Epithelial cell of proximal tubule (primary cell): ENCODE measurements at places on chromosomes 11 and 22. TPM values are rescaled to one million over a fixed set of nuclear protein-coding genes. Genes with fewer than 3 reads are reported as not detected.

DNA sequence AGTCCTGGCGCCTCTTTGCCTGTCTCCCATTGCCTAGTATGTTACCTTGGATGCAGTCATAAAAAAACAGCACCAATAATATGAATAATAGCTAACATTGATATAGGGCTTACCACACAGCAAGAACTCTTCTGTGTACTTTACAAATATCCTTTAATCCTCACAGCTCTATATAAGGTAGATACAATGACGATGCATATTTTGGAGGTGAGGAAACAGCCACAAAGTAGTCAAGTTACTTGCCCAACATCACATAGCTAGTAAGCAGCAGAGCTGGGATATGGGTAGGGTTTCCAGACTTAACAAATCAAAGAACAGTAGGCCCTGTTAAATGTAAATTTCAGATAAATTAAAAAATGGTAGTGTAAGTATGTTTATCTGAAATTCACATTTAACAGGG, 128.8 kb downstream of the ST3GAL4 start:
- DNase-seq = no peak

- no peak for DNase-seq
Measured at GRCh38 chr22:21628386-21629254, 1.2 kb downstream of the YDJC start.

DNA sequence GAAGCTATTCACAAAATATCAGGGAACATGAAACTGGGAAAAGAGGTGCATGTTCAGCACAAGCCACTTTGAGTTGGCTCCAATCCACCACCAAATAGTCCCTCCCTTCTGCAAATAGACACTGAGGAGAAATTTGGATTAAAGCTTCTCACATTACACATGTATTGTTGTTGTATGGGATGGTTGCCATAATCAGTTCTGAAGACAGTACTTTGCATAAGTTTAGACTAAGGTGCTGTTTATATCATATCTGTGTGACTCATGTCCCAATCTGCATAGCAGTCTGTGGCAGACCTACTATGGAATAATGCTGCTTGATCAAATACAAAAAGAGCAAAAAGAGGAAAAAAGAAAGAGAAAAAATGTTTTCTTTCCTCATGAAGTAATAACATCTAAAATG, 376.7 kb upstream of the DDI1 start:
- DNase-seq = no peak

- peak; percentile 18 for DNase-seq
Measured at GRCh38 chr11:78351979-78352841, 65.4 kb downstream of the GAB2 start.

- DNase-seq = no peak
Measured at GRCh38 chr11:124977006-124977405, 23.0 kb downstream of the CCDC15 start.

- DNase-seq = no peak
Measured at GRCh38 chr11:38156495-38157146, 1558.6 kb upstream of the RAG2 start.

GRCh38 chr11:65637794-65638419, at the start of gene SIPA1:
Gene SIPA1, plus strand, starts transcription at chr11:65638101. Its CDS starts 2,821 bp downstream, at chr11:65640922.
- peak; percentile 38 for DNase-seq

- DNase-seq = no peak
Measured at GRCh38 chr11:27187075-27187847, 146.6 kb downstream of the BBOX1 start.

- no peak for DNase-seq
Measured at GRCh38 chr22:27310966-27311697, 490.4 kb downstream of the MN1 start.

DNA sequence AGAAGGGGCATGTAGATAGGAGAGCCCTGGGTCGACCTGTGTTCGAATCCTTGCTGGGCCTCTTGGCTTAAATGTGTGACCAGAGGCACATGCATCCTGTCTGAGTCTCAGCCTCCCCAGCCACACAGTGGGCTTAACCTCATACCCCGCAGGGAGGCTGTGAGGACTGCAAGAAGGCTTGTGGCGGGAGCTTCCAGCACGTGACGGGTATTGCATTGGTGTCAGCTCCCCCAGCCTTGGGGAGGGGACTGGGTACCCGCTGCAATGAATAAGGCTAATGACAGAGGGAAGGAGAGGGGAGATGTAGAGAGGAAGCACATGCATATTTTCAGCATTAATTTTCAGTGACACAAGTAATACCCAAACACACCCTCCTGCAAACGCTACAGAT, 8.1 kb downstream of the RASD2 start:
- DNase-seq = no peak

DNA sequence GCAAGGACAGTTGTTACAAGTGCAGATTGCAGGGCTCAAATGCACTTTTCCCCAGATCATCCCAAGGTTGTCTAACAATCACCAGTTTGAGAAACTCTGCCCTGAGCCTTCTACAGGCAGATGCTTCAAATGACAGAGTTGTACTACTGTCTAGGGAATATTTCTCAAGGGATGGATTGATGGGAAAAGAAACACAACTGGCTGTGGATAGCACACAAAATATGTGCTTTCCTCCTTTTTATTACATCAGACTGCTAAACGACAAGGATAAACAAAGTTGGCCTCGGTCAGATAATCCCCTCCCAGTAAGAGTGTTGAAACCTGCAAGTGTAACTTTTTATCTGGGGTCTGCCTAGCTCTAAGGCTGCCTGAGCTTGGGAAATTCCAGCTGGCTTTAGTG, 46.6 kb upstream of the SORL1-AS1 start:
- DNase-seq = no peak

- peak; percentile 77 for DNase-seq
Measured at GRCh38 chr22:29907753-29908515, 25.0 kb downstream of the MTMR3 start.

- no peak for DNase-seq
Measured at GRCh38 chr11:86669424-86669823, 3.0 kb downstream of the ME3 start.

DNA sequence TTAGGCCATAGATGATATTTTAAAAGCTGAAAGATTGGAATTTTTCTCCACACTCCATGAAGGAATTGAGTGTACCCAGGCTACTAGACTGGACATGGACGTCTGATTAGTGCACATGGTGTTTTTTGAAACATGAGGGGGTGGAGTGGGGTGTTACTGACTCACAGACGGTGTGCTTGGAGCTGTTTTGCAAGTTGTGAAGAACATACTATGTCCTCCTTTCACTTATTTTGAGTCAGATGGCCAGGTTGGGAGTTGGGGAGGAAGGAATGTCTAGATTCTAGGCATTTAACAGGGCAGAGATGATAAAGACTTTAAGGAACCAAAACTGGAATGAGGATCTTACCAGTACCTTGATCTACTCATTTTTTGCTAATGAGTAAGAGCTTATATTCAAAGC, 158.1 kb upstream of the MTNR1B start:
- DNase-seq = no peak

GRCh38 chr22:41805639-41806038, 5.2 kb downstream of the CCDC134 start:
- no peak for DNase-seq

GRCh38 chr11:76288166-76288980, 82.1 kb upstream of the WNT11 start:
- DNase-seq = no peak

DNA sequence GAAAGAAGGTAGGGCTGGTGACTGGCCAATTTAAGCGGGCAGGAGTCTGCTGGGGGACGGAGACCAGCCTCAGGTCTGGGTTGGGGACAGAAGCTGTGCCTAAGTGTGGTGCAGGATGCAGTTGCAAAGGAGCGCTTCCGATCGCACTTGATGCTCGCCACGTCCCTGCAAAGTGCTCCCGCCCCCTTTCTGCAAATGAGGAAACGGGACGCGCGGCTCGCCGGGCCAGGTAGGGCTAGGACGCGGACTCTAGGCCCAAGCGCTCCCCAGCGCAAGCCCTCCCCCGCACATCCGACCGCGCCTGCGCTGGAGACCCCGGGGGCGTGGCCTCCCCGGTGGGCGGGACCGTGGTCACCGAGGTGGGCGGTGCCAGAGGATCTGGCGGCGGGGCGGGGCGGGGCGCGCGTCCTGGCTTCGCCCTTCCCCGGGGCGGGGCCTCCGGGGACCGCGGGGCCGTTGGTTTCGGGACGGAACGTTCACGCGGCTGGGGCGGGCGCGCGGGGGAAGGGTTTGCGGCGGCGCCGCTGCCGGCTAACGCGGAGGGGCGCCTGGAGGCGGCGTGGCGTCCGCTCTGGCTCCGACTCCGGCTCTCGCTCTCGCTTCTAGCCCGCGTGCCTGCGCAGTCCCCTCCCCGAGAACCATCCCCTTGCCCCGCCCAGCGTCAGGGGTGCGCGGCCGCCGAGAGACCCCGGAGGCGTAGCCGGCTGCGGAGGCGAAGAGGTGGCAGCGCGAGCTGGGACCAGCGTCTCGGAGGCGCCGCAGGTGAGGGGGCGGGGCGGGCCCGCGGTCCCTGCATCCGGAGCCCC, at the start of gene FAM118A:
Gene FAM118A (plus strand): TSS at position 513 of the 806 bp plus-strand sequence. CDS start 12,446 bp downstream, outside the sequence.
- peak; percentile 15 for DNase-seq

DNA sequence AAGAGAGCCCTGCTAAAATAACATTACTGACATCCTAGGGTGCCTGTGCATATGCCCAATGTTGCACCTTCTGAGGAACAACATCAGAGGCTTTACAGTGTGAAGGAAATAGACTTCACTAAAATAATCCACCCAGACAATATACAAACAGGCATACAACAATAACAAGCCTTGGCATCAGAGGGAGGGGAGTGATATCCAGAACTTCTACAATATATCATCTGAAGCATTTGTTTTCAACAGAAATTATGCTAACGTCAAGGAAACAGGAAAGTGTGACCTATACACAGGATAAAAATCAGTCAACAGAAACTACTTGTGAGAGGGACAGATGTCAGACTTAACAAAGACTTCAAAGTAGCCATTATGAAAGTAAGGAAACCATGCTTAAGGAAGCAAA, 81.3 kb downstream of the CTNND1 start:
- DNase-seq = no peak

DNA sequence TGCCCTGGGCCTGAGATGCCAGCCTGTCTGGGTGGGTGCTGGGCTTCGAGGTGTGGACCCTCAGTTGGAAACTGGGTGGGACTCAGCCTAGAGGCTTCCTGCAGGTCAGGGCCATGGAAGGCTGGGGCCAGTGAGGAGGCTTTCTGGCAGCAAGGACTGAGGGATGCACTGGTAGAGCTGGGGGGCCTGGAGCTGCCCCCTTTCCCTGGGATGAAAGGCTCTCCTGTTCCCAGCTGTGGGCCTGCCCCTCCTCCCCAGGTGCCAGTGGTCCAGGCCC, 2.5 kb downstream of the SEPTIN5 start:
- no peak for DNase-seq

- DNase-seq = no peak
Measured at GRCh38 chr11:64789331-64790204, 11.2 kb upstream of the SF1 start.

- DNase-seq = no peak
Measured at GRCh38 chr11:76453248-76453647, 8.4 kb downstream of the EMSY start.

GRCh38 chr11:132448334-132448995, 1078.0 kb downstream of the NTM start:
- DNase-seq = no peak

DNA sequence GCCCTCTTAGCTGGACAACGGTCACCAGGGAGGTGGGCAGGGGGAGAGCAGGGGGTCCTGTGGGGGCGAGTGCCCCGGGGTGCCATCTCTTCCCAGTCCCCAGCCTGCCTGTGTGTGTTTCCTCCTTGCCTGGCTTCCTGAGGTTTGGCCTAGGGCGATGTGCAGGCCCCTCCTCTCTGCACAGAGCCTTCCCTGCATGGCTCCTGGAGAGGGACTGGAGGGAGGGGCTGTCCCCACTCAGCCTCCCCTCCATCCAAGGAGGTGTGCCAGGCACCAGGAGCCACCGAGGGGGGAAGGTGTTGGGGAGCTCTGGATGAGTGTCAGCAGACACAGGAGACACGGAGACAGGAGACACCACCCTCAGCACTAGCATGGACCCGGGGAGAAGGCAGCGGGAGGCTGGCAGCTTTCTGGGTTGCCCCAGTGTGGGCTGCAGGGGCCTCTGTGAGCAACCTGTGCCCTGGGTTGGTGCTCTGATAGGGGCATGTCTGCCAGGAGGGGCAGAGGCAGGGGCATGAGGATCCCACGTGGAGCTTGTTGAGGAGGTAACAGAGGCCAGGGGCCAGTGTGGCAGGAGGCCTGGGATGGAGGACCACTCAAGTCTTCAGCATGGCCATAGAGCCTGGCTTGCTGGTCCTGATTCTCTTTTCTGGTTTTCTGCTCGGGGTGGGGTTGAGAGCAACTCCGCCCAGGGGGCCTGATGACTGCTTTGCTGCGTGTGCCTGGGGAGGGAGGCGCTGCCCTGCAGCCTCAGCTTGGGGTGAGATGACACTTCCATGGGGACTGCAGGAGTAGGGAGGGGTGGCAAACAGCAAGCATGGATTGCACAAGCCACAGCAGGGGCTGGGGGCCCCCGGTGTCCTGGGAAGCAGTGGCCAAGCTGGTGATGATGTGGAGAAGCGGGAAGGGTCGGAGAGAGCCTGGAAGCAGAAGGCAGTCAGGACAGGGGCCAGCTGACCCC, 78.8 kb downstream of the ST3GAL4 start:
- DNase-seq = no peak

DNA sequence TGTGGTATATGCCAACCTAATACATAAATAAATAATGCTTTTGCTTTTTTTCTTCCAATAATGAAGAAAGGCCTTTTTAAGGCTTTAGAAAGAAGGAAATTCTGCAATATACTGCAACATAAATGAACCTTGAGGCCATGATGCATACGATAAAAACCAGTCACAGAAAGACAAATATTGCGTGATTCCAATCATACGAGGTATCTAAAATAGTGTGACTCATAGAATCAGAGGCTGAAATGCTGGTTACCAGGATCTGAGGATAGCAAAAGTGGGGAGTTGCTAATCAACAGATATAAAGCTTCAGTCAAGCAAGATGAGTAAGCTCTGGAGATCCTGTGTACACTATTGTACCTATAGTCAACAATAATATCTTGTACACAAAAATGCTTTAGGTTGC, 24.2 kb downstream of the MS4A6A start:
- no peak for DNase-seq

The DLG2 gene
- 0.17 and 0.58 TPM in 2 replicates for total RNA-seq

The SLC22A6 gene
- not detected in 2 replicates for total RNA-seq

The CTSF gene
- 6.7 and 15.2 TPM in 2 replicates for total RNA-seq

The OR52N4 gene
- total RNA-seq = not detected in 2 replicates

The APOBEC3H gene
- total RNA-seq = not detected in 2 replicates

The PLA2G3 gene
- total RNA-seq = 2.0 TPM in 1 of 2 replicates, not detected in the other

The LDHAL6A gene
- not detected in 2 replicates for total RNA-seq

The KDM4D gene
- 1.7 and 1.8 TPM in 2 replicates for total RNA-seq

The MMP12 gene
- total RNA-seq = not detected in 2 replicates

The RANBP1 gene
- total RNA-seq = 1,034 and 1,401 TPM in 2 replicates
